ENCODE measurements at places on chromosomes 11 and 22. TPM values are rescaled to one million over a fixed set of nuclear protein-coding genes. Genes with fewer than 3 reads are reported as not detected.

- DNase-seq, result no peak
Observed at GRCh38 chr11:120354068-120354467, 17.9 kb downstream of the ARHGEF12 start.

Gene POU2AF1
- 7.3 TPM for total RNA-seq

GRCh38 chr22:50586416-50586815, 3.8 kb upstream of the CHKB start:
- no peak for DNase-seq

- DNase-seq, result no peak
Observed at GRCh38 chr11:17395554-17395961, 7.1 kb upstream of the KCNJ11 start.

Gene CCDC157
- total RNA-seq, result 6.9 TPM

Gene GLYATL1
- total RNA-seq, result not detected

DNA sequence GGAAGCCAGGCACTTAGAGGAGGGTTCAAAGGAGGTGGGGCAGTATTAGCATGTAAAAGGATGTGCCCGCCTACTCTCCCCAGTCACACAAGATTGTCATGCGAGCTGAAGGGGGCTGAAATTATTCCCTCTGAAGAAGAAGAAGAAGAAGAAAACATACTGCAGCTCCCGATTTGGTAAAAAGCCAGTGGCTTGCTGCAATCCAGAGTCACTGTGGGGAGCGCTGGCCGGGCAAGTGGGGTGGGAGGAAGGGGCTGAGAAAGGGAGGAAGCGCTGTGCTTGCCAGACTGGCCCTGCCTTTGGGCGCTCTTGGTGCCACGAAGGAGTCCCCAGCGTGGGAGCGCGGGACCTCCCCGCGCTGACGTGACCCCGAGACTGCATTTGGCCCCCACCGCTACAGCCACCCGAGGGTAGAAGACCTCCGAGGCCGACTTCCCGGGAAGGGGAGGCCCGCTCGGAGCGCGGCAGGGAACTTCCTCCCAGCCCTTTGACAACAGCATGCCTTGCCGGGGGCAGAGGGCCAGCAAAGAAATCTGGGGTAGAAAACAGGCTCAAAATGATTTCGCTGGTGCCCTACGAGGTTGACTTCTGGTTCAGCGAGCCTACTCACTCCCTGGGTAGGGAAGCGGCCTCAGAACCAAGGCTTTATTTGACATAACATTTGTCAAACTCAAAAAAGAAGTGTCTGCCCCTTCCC, 906.3 kb downstream of the DLG2 start:
- DNase-seq, result peak; percentile 1

Data from naive thymus-derived CD4-positive, alpha-beta T cell (primary cell).